ENCODE measurements at places on chromosomes 4 and X. TPM values are rescaled to one million over a fixed set of nuclear protein-coding genes. Genes with fewer than 3 reads are reported as not detected.

TBC1D9 gene
- 16.9 TPM for polyA plus RNA-seq

VSIG1 gene
- polyA plus RNA-seq = 0.32 TPM

GAGE12J gene
- not detected for polyA plus RNA-seq

HTRA3 gene
- polyA plus RNA-seq = 53.2 TPM

NXF2B gene
- polyA plus RNA-seq = not detected

TMEM271 gene
- polyA plus RNA-seq = not detected

FGG gene
- not detected for polyA plus RNA-seq

FDCSP gene
- not detected for polyA plus RNA-seq
